ENCODE measurements at places on chromosomes 1 and 21.

- no peak for DNase-seq
Measured at GRCh38 chr1:237281481-237281880, 239.5 kb downstream of the RYR2 start.

DNA sequence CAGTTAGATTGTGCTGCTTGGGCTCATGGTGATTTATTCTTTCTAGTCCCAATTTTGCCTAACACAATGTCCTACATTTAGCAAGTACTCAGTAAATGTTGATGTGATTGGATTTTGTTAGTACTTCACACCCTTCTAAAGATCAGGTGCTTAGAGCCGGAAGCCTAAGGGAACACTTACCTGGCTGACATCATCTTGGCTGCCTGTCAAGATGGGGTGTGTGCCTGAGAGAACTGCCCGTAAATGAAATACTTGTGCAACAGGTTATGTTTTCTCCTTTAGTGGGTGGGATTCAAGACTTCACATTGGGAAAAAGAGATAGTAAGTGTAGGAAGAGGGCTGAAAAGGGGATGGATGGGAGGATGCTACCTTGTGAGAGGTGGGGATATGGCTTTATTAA, 75.5 kb upstream of the MACF1 start:
- DNase-seq: peak; percentile 70

DNA sequence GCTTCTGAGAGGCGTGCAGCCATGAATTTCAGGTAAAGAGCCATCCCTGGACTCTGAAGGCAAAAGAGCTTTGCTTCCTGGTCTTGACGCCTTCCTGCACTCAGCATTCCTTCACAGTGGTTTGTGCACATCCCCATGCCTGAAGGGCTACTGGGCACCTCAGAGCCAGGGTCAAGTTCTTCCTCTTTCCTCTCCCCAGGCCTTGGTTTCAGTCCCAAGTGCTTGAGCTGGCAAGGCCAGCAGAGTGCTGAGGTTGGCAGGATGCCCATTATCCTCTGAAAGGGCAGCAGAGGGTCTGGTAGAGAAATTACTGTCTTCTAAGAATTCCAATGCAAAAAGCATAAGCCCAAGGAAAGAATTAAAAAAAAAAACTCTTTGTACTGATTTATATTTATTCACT, 1064.9 kb downstream of the TTLL7 start:
- peak; percentile 44 for DNase-seq

GRCh38 chr1:38133304-38133703, 86.7 kb upstream of the POU3F1 start:
- DNase-seq: no peak

DNA sequence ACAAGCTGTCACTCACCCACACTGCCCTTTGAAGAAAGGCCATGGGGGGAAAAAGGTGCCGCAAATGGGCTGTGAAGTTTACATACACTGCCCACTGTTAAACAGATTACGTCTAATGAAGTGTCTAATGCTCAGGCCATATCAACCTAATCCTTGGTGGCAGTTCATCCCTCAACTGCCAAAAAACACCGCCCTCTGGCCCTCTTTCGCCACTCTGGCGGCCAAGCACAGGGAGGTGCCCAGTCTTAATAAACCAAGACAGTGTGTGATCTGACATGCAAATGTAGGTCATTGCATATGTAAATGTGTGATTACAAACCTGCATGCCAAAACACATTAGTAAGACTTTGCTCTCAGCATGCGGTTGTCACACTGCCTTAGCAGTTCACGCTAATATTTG, 89.5 kb downstream of the NEK7 start:
- DNase-seq: no peak

GRCh38 chr1:177703888-177704446, 265.9 kb downstream of the SEC16B start:
- no peak for DNase-seq

- DNase-seq: no peak
Measured at GRCh38 chr21:43739621-43740435, 20.9 kb downstream of the PDXK start.

DNA sequence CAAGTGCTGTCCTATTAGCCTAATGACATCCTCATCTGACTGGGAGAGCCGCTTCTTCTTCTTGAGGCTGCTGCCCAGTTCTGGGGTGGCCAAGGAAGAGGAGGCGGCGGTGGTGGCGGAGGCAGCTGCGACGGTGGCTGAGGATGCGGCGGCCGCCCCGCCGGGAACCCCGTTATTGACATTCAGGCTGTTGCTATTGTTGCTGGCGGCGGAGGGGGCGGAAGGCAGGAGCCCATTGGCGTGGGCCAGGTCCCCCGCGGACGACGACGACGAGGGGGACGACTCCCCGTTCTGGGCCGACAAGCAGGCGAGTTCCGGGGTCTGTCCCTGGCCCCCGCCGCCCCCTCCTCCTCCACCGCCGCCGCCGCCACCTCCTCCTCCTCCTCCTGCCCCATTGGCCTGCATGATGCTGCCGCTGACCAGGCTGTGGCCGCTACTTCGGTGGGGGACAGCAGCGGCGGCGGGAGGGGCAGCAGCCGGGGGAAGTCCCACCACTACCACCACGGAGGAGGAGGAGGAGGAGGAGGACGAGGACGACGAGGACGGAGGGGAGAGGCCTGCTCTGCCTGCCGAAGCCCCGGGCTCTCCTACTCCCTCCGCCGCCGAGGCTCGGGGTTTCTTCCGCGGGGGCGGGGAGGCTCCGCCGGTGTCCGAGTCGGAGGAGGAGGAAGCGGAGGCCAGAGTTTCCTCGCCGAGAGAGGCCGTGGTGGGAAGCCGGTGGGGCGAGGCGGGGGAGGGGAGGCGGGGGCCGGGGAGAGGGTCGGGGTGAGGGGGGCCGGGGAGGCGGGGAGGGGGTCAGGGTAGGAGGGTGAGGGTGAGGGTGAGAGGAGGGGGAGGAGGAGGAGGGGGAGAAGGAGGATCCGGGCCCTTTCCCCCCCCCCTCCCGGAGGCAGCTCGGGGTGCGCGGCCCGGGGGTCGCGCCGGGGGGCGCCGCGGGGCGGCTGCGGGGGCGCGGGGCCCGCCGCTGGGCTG, 610 bp downstream of the WDR26 start:
- peak; percentile 41 for DNase-seq

DNA sequence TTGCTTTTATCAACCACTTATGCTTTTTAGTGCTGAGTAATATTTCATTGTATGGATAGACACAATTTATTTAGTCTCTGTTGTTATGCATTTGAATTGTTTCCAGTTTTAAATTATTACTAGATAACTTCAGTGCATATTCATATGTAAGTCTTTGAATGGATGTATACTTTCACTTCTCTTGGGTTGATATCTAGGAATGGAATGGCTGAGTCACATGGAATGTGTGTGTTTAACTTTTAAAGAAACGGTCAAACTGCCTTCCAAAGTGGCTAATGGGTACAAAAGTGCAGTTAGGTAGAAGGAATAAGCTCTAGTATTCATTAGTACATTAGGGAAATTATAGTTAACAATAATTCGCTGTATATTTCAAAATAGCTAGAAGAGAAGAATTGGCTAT, 82.4 kb downstream of the NPHS2 start:
- DNase-seq: no peak

Data from tongue (tissue), 3 donors.